ENCODE measurements at places on chromosomes 7 and 10.

DNA sequence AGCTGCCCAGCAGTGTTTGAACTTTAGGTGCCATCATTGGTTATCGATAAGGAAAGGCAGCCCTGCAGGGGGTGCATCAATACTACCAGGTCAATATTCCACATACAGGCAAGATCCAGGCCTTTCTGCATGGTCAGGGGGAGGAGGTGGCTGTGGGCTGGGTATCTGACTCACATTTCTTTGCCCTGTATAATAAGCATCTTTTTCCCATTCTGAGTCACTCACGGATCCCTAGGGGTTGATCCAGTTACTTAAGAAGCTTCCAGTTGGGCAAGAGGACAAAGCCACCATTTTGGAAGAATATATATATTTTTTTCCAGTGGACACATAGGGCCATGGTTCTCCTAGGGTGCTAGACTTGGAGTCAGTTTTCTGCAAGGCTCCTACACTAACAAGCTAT is 114.2 kb upstream of the HABP2 start:
- DNase-seq, result no peak

GRCh38 chr10:113003052-113003451 is 53.0 kb downstream of the TCF7L2 start:
- no peak for DNase-seq

DNA sequence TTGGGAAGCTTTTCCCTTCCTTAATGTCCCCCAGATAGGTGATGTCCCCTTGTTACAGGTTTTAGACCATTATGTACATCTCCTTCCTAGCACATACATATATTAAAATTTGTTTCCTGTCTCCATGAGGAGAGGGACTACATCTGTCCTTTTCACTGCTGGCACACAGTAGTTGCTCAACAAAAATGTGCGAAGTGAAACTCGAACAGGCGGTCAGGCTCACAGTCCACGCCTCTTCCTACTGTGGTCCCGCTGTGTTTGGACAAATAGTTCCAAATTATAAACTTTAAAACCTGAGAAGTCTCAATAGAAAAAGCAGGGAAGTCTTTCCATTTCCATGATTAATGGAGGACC is 1.2 kb upstream of the HHEX start:
- DNase-seq, result no peak

- DNase-seq, result no peak
These were observed 328.6 kb downstream of the CRPPA start for GRCh38 chr7:16092711-16093110.

- DNase-seq, result no peak
These were observed 52.4 kb upstream of the EEPD1 start for GRCh38 chr7:36100634-36101033.

- DNase-seq, result no peak
These were observed at the start of gene TBATA for GRCh38 chr10:70785190-70785589. Gene TBATA (minus strand): TSS chr10:70785377. CDS start chr10:70783379, 1,998 bp downstream.

- DNase-seq, result no peak
These were observed 18.9 kb upstream of the DNAJC1 start for GRCh38 chr10:22022257-22023032.
